ENCODE measurements at places on chromosomes 11 and 22. TPM values are rescaled to one million over a fixed set of nuclear protein-coding genes. Genes with fewer than 3 reads are reported as not detected.
A peak's percentile ranks its signal among the peaks of the same experiment; 100 is the strongest.

The TSPAN32 gene
- not detected for total RNA-seq

GRCh38 chr11:89489930-89490329, 1.2 kb downstream of the NOX4 start:
- no peak for DNase-seq

DNA sequence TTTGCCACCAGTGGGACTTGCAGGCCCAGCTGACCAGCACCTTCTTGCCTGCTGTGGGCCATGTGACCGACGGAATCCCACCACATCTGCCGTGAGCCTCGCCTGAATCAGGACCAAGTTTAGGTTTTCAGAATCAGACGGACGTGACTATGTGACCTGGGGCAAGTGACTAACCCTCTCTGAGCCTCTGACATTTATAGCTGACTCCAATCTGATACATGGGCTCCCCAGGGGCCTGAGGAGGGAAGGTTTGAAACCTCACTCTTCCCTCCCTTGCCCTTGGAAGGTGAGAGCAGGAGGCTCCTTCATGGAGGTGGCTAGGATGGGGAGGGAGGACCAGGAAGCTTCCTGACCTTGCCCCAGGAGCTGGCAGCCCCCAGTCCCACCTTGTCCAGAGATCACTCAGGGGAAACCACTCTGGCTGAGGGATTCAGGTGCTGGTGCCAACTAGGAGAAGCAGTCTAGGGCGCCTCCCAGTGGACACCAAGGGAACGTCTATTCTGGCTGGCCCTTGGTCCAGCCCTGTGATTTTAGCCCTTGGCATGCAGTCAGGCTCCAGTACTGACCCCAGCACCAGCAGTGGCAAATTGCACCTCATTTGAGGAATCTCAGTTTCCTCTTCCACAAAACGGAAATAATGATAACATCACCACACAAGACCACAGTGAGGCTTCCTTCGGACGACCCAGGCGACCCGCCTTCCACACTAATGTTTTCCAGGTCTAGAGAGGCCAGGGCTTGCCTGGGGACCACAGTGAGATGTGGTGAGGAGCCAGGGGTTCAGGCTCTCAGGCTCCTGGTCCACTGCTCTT, 47.2 kb upstream of the SYT7 start:
- no peak for DNase-seq

DNA sequence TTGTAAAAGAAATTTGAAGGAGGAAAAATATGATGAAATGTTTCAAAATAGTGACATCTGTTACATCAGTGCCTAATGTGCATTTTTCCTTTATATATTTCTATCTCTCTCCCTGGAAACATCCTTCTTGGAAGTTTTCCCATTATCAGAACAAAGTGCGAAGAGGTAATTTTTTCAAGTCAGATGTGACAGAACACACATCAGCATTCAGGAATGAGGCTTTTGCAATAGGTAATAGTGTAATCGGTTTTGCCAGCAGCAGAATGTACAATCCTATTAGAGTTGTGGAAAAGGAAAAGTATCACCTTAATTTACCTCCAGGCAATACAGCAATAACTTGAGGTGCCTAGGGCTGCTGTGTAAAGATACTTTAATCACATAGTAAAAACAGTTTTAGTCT, 275.8 kb downstream of the FAT3 start:
- no peak for DNase-seq

The FBLN1 gene
- total RNA-seq, result 22.3 TPM

DNA sequence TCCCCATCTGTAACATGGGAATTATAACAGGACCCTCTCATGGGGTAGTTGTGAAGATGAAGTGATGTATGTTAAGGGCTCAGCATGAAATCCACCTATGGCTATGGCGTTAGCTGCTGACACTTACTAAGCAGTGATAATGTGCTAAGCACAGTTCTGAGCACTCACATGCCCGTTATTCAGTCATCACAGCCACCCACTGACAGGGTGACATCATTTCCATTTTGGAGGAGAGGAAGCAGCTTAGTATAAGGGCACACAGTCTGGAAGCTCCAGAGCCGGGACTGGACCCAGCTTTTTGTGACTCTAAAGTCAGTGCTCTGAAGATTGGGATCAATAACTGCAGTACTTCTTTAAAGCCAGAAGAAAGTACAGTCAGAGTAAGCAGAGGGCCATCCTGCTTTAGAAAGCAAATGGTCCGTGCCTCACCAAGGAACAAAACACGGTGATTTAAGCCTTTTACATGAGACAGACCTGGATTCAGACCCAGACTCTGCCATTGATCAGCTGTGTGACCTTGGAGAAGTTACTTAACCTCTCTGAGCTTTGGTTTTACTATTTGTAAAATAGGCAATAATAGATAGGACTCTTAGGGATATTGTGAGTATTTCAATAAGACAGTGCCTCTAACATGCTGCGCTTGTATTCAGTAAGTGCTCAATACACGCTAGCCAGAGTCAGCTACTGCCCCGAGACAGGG, 61.5 kb downstream of the SGSM1 start:
- no peak for DNase-seq

The ALDH3B1 gene
- total RNA-seq, result 0.94 TPM

DNA sequence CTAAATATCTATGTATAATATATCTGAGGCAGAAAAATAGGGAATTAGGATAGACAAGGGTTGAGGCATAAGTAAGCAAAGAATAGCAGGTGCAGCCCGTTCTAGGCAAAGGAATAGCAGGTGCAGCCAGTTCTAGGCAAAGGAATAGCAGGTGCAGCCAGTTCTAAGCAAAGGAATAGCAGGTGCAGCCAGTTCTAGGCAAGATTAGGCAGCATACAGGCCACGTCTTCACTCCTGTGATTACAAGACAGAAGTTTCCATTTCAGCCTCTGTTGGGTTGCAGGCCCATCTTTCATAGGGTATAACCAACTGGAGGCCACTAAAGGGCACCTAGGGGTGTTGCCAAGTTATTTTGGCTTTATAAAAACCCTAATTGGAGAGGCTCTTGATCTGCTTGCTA, 28.8 kb upstream of the CHORDC1 start:
- DNase-seq, result no peak

GRCh38 chr11:57460758-57461749, 726 bp downstream of the RTN4RL2 start:
- DNase-seq, result no peak

GRCh38 chr11:102318469-102318868, 1.2 kb downstream of the BIRC3 start:
- DNase-seq, result no peak

DNA sequence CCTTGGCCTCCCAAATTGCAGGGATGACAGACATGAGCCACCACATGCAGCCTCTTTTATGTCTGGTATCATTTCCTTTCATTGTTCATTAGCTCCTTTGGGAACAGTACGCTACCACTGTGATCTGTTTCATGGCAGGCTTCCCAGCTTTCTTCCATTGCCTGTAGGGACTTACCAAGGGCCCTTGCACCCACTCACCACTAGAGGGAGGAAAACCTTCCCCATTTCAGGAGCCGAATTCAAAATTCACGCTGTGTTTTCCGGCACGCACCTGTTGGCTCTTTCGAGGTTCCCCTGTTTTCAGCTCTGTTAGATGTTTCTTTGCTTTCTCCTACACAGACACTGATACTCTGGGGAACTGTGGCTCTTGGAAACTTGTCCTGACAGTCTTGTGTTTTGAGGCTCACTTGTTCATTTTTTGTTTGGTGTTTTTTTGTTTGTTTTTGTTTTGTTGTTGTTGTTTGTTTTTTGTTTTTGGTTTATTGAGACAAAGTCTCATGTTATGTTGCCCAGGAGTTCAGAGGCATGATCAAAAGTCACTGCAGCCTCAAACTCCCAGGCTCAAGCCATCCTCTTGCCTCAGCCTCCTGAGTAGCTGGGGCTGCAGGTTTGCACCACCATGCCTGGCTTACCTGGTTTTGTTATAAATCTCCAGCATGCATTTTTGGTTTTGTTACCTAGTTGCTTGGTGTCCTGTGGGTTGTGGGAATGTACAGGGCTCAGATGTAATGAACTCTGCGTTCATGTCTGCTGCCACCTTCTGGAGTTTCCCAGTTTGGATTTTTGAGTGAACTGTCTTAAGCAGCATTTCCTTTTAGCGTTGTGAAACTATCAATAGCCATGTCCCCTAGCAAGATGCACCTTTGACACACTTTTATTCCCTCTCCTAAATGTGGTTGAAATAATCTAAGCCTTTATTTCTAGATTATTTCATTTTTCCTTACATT, 2.3 kb downstream of the KRTAP5-11 start:
- DNase-seq, result peak; percentile 33

The HBB gene
- total RNA-seq, result 441 TPM

GRCh38 chr11:50188040-50188439, 155.4 kb downstream of the OR4C45 start:
- DNase-seq, result no peak

GRCh38 chr11:287821-288477, 977 bp upstream of the PGGHG start:
- DNase-seq, result no peak

DNA sequence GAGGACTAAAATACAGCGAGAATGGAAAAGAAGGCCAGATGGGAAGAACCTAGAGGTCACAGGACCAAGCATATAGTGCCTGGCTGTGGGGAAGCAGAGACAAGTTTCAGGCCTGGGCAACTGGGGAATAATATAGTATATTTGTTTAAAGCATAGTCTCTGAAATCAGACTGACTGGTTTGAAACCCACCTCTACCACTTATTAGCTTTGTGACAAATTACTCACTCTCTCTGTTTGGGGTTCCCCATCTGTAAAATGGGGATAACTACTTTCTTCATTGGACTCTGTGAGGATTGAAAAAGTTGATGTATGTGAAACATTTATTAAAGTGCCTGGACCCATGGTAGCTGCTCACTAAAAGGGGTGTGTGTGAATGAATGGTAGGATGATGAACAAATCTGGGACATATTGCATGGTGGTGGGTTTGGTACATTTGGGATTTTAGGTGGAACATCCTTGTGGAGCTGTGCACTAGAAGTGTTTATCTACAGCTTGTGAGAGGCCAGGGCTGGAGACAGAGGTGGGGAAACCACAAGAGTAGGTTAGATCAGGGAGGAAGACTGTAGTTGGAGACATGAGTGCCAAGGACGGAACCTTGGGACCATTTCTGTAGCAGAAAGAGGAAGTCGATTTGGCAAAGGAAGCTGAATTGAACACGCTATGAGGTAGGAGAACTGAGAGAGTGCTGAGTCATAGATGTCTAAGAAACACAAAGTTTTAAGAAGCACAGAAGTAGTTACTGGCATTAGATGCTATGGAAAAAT, 52.6 kb downstream of the SWAP70 start:
- DNase-seq, result no peak

DNA sequence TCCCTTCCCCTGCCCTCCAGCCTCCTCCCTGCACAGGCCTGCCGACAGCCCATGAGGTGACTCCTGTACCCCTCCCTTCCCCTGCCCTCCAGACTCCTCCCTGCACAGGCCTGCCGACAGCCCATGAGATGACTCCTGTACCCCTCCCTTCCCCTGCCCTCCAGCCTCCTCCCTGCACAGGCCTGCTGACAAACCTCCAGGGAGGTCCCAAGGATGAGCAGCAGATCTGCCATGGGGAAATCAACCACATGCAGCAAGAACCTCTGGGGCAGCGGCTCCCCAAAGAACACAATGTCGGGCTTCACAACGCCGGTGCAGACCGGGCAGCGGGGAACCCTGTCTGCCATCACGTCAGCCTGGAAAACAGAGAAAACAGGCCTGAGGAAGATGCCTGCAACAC, 12.3 kb downstream of the SIRT3 start:
- DNase-seq, result no peak

DNA sequence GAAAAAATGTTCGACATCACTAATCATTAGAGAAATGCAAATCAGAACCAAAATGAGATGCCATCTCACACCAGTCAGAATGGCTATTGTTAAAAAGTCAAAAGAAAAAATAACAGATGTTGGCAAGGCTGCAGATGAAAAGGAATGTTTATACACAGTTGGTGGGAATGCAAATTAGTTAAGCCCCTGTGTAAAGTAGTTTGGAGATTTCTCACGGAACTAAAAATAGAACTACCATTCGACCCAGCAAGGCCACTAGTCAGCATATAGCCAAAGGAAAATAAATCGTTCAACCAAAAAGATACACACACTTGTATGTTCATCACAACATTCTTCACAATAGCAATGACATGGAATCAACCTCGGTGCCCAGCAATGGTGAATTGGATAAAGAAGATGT, 503.2 kb downstream of the OPCML start:
- DNase-seq, result no peak
